CD4-positive, alpha-beta T cell treated with Interleukin-21 for 1 hour (primary cell): ENCODE measurements at places on chromosomes 1 and 21.

DNA sequence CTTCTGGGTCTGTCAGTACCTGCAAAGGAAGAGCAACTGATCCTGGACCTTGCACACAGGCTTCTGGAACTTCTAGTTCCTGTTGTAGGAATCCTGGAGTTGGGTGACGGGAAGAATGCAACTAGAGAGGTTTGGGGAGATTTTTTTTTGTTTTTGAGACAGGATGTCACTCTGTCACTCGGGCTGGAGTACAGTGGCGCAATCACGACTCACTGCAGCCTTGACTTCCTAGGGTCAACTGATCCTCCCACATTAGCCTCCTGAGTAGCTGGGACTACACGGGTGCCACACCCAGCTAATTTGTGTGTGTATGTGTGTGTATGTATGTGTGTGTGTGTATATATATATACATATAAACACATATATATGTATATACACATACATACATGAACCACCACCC, 18.8 kb downstream of the ENTREP3 start:
- DNase-seq = no peak

GRCh38 chr1:243407284-243408018, 151.6 kb downstream of the SDCCAG8 start:
- no peak for DNase-seq

DNA sequence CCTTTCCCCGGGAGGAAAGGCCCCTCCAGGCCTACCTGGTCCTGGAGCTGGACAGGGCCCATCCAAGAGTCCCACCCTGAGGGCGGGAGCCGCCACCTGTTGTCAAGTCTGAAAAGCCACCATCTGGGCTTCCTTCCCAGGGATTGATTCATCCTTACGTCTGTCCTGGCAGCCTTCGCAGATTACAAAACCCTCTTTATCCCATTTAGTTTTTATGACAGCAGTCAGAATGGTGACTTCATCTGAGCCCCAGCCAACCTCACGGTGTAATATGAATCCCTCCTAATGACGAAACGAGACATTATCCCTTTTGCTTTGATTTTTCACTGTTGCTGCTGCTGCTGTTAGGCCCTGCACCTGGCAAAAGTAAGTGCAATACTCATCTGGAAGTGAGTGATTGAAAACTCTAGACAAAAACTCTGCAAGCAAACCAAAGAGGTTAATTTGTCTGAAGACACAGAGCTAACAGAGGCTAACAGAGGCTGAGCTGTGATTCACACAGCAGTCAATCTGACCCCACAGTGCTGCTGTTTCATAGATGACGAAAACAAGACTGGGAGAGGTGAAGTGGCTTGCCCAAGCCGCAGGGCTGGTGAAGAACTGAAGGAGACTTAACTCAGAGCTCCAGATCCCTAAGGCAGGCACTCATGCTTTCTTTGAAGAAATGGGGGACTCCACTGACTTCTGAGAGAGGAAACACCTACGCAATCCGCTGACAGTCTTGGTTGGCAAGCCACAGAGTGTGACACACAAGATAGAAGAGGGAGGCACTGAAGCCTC, 30.0 kb upstream of the S100A7 start:
- DNase-seq = peak; percentile 21

GRCh38 chr1:176854758-176855745, 309.5 kb downstream of the ASTN1 start:
- no peak for DNase-seq

DNA sequence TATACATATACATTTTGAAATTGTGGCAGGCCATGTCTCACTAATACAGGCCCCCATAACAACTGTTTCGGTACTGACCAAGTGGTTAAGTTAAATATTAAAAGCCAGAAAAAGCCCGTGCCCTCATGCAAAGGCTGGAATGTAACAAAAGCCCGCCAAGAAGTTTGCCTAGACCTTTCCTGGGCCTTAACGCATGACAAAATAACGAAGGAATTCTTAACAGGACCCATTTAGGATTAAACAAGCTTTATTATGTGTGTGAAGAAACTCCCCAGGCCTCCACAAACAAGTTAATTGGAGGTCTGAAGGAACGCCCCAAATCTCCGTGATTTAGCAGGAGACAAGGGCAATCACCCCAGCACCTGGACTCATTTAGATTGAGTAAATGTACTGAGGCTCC, 42.4 kb downstream of the TNFSF4 start:
- no peak for DNase-seq

- DNase-seq = no peak
Measured at GRCh38 chr1:174017231-174017970, 4.8 kb downstream of the RC3H1 start.

GRCh38 chr1:85027242-85027983, 20.9 kb downstream of the MCOLN3 start:
- peak; percentile 55 for DNase-seq

- DNase-seq = no peak
Measured at GRCh38 chr1:9349331-9349851, 56.7 kb downstream of the SPSB1 start.

DNA sequence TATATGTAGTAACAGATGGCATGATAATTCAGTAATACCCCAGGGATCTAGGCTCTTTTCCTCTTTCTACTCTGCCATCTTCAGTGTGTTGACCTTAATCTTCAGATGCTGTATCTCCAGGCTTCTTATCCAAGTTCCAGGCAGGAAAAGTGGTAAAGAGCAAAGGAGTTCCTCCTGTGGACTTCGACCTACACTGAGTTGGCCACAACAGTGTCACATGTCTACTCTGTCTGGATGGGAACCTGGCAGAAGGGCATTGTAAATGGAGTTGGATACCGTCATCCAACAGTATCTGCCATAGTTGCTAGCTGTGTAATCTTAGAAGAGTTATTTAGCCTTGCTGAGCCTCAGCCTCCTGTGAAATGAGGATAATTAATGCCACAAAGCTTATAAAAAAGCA, 21.9 kb downstream of the IL23R start:
- no peak for DNase-seq

DNA sequence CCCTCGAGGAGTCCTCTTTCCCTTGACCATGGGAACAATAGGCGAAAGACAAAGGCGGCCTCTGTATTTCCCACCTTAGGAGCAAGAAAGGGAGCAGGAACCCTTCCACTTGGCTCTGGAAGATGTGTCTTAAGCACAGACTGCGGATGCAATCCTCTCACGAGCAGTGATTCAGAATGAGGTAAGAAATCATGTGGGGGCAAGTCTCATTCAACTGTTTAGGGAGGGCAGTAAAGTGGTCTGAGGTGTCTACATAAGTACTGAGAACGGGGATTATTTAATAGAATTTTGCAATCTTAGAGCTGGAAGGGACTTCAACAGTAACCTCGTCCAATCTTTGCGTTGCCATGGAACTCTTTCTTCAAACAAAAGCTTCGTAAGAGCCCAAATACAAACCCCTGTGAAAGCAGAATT, 1.6 kb upstream of the DYRK3 start:
- no peak for DNase-seq

DNA sequence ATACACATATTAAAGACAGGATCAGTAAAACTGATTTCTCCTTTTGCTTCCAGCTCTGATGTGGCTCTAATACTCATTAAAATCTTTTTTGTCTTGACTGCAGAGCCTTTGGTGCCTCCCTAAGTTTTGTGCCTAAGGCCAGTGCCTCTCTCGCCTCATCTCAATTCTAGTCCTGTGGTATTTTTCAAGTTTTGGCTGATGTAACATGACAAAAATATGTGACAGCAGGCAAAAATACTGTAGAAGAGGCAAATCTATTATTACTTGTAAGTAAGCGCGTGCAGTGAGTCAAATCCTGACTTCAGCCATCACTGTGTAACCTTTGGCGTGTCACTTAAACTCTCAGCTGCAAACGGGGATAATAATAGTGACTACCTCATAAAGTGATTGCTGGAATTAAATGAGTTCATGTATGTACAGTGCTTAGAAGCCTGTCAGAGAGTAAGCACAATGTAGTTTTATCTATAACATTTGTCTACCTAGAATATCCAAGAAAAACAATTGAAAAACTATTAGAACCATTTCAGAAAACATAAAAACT, 74.0 kb downstream of the MAB21L3 start:
- no peak for DNase-seq

DNA sequence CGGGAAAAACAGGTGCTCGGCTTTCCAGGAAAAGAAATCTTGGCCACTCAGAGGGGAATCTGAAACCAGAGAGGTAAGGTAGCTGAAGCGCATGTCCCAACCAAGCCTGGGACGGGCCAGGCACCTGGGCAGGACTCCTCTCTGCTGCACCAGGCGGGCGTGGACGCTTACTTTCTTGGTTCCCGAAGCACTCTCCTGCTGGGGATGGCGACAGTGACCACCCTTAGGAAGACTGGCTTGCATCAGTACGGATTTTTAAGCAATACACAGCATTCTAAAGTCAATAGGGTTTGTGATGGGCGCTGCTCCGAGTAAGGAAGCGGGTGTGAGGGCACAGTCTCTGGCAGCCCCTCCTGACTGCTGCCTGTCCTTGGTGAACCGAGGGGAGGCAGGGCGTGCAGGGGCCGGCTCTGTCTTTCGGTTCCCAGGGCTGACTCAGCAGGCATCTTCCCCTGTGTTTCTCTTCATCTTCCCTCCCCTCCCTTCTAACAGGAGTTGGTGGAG, 74.9 kb upstream of the ANGPTL1 start:
- DNase-seq = no peak

GRCh38 chr1:203089651-203090045, 3.8 kb upstream of the MYOG start:
- DNase-seq = no peak

DNA sequence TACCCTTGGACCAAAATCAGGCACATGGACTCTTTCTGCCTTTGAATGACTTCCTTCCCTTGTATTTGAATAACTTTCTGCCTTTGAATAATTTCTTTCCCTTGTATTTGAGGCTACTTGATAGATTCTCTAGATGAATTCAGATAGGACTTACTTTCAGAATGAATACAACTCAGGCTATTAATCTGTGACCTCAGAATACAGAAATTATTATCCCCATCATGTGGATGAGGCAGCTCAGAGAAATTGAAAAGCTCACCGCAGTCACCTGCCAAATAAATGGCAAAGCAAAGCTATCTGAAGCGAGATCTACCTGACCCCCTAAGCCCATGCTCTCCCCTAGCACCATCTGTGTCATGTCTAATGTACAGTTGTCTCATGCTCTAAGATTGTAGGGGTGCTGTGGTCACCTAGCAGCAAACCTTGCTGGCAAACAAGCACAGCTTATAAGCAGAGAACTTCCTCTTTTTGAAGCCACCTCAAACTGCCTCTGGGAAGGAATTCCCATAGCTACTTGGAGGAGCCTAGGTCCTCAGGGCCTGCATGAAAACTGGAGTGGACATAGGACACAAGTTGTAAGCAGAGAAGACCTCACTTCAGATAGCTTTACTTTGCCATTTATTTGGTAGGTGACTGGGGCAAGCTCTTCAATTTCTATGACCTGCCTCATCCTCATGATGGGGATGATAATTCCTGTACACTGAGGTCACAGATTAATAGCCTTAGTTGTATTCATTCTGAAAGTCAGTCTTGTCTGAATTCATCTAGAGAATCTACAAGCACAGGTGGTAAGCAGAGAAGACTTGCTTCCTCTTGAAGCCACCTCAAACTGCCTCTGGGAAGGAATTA, 66.1 kb downstream of the FASLG start:
- no peak for DNase-seq
